ENCODE measurements at places on chromosomes 1 and 21.

DNA sequence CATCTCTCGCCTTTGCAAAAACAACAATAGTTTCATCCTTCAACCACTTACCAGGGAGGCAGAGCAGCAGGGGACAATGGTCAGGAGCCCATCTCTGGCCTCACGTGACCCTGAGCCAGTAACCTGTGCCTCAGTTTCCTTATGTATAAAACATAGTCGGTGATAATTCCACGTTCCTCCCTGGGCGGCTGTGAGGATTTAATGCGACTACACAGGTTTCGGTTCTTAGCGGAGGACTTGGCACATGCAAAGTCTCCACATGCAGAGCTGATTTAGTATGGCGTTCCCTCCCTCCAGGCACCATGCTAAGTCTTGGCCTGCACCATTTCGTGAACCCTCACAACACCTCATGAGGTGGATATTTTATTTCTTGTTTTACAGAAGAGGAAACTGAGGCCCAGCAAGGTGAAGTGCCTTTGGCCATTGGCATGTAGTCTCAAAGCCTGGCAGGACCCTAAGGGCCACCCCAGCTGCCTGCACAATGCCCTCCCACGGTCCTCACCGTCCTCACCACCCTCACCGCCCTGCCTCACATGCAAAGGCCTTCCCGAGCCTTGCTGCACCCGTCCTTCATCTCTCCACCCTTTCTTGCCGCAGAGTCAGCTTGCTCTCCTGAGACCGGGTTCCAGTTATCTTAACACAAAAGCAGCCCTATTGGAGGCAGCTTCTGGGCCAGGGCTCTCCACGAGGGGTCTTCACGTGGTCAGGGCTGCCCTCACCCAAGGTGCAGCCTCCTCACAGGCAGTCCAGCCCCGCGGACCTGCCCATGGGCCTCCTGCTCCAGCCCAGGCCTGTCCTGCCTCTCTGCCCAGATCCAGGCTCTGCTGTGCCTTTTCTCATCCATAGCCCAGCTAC lies 48.9 kb downstream of the SYF2 start:
- no peak for DNase-seq

GRCh38 chr1:107181253-107181969 lies 40.6 kb downstream of the NTNG1 start:
- no peak for DNase-seq

GRCh38 chr1:3065396-3065795 lies 3.6 kb upstream of the PRDM16 start:
- DNase-seq: no peak

GRCh38 chr1:84632137-84632536 lies 57.9 kb upstream of the CTBS start:
- DNase-seq: no peak

GRCh38 chr1:13725714-13726175 lies 25.8 kb downstream of the PRDM2 start:
- DNase-seq: no peak

DNA sequence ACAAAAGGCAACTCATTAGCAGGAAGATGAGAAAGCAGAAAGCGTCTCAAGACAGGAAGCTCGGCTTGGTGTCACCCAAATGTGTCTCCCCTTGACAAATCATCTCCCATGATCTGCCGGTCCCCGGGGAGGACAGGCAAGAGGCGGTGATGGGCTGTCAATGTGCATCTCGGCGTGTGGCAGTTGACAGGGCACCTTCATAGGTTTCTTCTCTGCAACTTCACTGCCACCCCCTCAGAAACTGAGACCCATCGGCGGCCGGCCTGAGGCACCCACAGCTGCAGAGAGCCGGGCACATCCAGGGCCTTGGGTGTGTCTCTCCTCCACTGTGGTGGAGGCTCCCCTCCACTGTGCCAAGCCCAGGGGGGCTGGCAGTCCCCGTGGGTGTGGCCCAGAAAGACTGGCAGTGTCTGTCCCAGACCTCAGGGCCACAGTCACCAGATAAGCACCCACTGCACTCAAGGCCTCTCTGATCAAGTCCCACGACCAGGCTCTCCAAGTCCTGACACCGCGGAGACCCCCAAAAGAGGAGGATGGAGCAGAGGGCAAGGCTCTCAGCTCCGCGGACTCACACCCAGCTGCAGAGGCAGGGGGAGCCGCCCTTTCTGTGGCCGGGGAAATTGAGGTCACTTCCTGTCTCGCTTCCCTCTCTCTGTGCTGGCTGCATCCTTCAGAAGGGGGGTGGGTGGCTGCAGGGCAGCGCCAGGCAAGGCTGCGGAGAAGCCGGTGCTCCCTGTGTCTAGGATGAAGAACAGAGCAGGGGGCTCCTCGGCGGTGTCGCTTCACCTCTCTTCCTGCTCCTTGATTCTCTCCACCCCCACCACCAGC lies 39.6 kb upstream of the LBR start:
- DNase-seq: peak; percentile 75
